ENCODE measurements at places on chromosomes 16 and 17. TPM values are rescaled to one million over a fixed set of nuclear protein-coding genes. Genes with fewer than 3 reads are reported as not detected.

- peak; percentile 77 for DNase-seq
Observed at GRCh38 chr16:30628628-30629540, 18.7 kb upstream of the ZNF689 start.

DNA sequence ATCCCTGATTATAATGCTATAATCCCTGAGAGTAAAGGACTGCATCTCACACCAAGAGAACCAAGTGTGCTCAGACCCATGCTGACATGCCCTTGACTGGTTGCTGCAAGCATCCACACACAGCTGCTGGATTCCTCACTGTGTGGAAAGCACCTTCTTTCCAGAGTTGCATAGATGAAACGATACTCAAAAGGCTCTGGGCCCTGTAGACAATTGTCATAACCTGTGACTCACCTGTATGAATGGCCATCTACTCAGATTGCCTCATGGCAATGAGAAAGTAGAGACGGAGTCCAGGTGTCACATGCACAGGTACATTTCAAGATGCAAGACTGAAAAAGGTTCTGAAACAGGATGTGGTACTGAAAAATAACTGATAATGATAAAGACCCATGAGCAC is 58.1 kb downstream of the MPHOSPH6 start:
- DNase-seq = no peak

The KRTAP9-2 gene
- total RNA-seq = not detected

The CFAP20 gene
- 44.7 TPM for total RNA-seq

DNA sequence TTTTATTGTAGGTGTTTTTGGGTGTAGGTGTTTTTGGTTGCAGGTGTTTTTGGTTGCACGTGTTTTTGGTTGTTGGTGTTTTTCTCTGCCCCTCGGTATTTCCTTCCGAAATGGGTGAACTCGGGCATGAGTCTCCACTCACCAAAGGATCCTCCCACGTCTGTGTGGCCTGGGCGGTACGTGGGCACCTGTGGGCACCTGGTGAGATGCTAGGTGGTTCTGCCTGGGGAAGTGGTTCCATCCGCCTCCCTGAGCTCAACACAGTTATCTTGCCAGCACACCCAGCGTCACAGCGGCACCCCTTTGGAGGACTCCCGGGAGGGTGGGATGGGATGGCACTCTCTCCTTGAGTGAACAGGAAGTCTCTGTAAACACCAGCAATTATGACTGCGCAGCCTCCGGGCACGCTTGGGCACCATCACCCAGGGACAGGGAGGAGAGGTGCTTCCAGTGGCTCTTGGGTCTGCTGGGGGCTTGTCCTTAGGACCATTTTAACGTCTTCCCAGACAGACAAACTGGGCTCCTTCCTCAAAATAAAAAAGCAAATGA is 29.8 kb downstream of the COX4I1 start:
- no peak for DNase-seq

GRCh38 chr16:48128769-48129168 is 27.0 kb downstream of the ABCC12 start:
- no peak for DNase-seq

DNA sequence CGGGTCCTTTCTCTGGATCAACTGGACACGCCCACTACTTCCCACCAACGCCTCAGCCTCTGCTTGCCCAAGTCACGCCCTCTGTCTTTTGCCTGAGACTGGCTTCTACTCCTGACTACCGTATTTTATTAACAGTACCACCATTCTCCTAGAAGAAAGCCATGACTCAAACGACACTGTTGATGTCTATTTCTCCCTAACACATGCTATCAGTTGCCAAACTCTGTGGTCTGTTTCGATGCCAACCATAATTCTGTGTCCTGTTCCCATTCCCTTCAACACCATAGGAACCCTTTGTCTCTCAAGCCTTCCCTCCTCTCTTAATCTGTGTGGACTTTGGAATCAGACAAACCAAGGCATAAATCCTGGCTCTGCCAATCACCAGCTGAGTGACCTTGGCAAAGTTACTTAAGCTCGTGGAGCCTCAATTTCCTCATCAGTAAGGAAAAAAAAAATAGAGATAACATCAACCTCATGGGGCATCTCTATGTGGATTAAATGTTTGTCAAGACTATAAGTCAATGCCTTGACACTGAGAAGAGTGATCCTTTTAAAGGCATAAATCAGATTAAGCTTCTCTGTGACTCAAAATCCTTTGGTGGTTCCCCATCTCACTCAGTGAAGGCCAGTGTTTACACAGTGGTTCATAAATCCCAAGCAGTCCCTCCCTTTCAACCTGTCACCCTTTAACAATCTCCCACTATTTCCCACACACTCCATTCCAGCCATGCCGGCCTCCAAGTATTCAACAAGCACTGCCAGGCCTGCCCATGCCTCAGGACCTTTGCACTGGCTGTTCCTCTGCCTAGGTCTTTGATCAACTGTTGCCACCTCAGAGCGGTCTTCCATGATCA is 45.6 kb downstream of the ERN1 start:
- DNase-seq = peak; percentile 36

DNA sequence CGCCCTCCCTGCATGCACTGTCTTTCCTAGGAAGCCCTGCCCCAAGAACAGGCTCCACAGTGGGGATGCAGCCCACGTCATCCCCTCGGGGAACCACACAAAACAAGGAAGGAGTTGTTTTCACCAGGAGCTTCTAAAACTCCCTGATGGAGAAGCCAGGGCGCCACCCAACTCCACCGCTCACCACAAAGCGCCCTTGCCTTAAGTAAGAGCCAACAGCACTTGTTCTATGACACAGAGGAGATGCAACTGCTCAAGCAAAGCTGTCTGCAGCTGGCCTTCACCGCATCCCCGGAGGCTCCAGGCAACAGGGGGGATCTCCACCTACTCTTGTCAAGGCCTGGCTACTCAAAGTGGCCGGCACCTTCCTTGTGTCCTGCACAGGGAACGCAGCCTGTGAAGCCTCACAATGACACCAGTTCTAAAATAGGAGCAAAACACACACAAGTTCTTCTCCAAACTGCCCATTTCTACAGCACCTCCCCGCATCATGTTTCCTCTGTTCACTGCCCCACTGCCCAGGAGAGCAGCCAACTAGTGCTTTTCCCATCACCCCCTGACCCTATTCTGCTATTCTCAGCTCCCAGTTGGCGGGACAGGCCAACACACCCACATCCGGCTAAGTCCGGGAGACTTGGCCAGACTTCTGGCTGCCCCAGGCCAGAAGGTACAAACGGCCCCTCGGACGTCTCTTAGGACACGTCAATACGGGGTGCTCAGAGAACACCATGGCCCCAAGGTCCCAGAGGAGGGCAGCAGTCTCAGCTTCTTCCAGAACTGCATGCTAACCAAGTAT is 24.2 kb downstream of the MPG start:
- DNase-seq = peak; percentile 65

The FOXO3B gene
- total RNA-seq = 7.2 TPM

The CCL16 gene
- 0.51 TPM for total RNA-seq

- no peak for DNase-seq
Observed at GRCh38 chr16:15894571-15895374, 6.4 kb upstream of the CEP20 start.

GRCh38 chr16:27851586-27851985 is 211.9 kb downstream of the GSG1L start:
- no peak for DNase-seq

The CD300A gene
- total RNA-seq = not detected

The RAB37 gene
- 0.21 TPM for total RNA-seq

DNA sequence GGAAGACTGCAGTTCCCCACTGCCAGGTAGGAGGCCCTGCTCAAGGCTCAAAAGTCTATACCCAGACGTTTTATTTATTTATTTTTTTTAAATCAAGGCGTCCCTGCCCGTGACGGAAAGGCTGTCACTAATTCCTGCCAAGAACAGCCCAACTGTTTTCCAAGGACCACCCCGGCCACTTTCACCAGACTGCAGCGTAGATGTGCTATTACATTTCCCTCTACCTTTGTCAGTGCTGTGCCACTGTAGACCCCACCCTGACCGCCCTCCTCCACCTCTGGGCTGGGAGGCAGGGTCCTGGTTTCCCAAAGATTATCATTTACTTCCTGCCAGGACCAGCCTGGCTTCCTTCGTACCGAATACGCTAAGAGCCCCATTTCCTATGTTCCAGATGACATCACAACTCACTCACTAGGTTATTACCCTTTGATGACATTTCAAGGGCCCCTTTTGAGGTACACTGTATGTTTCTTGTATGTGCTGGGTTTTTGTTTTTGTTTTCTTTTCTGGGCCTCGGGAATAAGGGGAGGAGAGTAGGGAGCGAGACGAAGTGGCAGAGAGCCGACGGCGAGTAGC is 6.3 kb upstream of the RNF227 start:
- DNase-seq = no peak

The SLC16A6 gene
- 0.74 TPM for total RNA-seq

DNA sequence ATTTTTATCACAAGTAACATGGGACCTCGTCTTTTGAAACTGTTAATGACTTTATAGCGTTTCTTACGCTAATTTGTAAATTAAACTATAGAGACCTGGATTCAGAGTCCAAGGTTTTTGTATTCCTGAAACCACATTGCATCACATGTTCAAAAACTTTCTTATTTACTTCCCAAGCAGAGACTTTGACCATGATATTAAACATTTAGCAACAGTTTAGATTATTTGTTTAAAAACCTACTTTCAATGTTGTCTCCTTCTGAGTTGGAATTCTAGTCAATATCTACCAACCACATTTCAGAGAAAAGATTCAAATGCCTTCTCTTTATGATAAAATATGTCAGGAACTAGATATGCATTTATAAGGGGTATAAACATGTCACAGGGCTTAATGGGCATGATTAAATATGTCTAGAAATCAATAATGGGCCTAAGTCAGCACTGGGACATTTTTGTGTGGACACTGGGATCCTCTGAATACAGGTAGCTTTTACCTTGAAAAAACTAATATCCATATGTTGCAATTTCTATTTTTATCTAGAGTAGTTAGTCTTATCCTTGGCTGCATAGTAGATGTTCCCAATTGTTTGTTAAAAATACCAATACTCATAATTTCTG is 6.3 kb upstream of the APOH start:
- DNase-seq = no peak

GRCh38 chr17:81482673-81483072 is 29.9 kb downstream of the ACTG1 start:
- no peak for DNase-seq

DNA sequence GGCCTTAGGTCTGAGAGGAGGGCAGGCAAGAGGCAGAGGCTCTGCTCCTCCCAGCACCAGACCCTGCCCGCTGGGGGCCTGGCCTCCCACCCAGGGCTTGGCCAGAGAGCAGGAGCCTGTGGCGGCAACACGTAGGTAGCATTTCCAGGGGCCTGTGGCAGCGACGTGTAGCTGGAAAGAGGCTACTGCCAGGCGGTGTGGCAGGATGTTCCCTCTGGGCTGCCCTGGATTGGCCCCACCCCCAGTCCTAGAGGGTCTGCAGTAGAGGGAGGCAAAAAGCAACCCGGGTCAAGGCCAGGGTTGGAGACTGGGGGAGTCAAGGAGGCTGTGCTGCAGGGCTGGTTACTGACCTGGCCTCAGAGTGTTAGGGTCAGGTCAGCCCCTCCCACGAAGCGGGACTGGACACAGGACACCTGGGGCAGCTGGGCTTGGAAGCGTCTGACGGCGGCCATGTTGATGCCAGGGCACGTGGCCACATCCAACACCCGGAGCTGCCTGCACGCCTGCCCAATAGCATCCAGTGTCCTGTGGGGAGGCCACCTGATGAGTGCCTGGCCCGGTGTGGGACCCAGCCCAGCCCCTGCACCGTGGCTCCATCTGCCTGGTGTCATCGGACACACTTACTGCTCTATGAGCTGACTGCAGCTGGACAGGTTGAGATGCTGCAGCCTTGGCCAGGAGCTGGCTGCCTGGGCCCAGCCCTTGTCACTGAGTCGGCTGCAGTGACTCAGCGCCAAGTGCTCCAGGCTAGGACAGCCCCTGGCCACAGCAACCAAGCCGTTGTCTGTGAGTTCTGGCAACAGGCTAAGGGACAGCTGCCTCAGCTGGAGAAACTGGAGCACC is 8.5 kb downstream of the ELMO3 start:
- no peak for DNase-seq

GRCh38 chr16:27317738-27318391 is 4.1 kb downstream of the IL4R start:
- DNase-seq = no peak

The GLTPD2 gene
- not detected for total RNA-seq
